ENCODE measurements at places on chromosomes 2 and 18.

GRCh38 chr2:111160758-111161157 is 40.0 kb downstream of the BCL2L11 start:
- no peak for DNase-seq

DNA sequence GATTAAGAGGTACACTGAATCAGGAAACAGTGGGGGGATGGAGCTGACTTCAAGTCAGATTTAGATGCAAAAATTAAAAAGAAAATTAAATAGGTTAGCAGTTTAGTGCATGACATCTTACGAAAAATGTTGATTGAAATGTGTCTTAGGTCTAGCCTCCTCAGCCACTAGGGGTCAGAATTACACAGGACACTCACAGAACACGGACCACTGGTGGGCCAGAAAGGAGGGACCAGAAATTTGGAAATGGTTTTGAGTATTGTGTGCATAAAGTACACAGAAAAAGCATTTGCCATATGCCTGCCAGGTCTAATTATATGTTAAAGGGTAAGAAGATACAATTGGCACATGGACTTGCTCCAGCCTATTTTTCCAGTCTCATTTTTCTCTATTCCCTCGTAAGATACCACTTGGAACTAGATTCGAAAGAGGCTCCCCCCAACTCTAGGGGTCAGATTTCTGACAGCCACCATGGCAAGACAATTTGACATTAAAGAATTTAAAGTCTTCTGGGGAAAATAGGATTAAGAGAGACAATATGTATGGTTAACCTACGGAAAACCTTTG is 550.2 kb upstream of the SETBP1 start:
- peak; percentile 43 for DNase-seq

GRCh38 chr2:173153301-173153885 is 77.7 kb downstream of the MAP3K20 start:
- no peak for DNase-seq

DNA sequence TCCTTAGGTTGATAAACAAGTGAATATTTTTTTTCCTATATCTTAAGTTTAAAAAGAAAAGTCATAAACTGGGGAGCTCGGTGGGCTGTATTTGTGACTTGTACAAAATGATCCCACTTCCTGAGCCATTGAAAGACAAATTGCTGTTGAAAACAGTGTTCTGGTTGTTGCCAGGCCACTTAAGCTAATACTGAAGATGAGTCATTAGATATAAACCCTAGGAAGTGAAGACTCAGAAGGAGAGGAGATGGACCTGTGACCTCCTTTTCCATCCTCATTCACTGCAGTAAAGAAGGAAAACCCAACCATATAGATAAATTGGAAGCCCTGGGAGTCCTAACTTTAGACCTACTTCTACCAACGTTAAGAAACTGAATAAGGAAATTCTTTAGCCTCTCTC is 46.2 kb upstream of the SERPINE2 start:
- no peak for DNase-seq

GRCh38 chr2:223075301-223076270 is 23.6 kb downstream of the KCNE4 start:
- no peak for DNase-seq

DNA sequence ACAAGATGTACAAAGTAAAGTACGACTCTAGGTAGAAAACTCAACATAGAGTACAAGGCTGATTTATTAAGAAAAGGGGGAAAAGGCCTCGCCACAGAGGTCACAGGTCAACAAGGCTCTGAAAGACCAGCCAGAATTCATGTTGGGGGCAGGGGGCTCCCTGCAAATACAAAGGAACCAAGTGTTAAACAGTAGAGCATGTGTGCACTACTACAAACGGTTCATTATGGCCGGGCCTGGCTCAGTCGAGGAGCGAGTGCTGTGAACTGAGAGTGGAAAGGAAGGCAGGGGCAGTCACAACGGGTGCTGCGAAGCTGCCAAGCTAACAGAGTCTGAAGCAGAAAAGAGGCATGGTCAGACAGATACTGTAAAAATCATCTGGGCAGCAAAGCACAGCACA is 77.1 kb downstream of the MBOAT2 start:
- DNase-seq = no peak

DNA sequence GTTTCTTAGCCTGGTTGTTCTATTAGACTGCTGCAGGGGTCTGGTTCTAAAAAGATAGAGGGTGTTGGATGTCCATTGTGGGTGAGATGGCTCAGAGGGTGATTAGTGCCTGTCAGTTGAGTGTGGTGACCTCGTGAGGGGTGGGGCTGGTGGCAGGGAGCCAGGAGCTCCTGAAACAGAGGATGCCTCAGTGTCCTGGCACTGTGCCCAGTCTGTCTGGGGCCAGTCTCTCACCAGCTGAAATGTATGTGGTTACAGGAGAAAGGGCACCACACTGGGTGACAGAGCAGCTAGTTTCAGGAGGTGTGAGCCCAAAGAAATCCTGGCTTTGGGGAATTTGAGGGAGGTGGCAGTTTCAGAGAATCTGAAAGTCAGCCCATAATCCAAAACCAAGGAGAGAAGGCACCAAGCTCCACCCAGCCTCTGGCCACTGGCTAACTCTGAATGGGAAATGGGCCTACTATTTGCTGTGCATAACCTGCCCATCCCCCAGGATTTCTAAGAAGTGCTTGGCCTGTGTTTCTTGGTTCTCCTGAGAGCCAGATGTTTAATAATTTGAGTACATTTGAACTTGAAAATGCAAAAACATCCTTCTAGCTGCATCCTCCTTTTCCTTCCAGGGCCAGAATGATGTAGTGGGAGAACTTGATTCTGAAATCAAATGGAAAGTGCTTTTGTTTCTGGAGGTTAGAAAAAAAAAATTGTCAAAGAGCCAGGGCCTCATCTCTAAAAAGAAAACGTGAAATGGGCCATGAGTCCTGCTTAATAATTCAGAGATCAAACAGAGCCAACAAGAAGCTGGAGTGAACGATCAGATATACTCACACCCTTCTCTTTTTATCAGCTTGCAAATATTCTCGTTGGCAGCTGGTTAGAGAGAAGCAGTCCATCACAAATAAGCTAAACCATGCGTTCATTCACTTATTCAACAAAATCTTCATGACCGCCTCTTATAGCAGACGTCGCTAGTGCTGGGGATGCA is 92.3 kb downstream of the B3GNT2 start:
- peak; percentile 93 for DNase-seq

DNA sequence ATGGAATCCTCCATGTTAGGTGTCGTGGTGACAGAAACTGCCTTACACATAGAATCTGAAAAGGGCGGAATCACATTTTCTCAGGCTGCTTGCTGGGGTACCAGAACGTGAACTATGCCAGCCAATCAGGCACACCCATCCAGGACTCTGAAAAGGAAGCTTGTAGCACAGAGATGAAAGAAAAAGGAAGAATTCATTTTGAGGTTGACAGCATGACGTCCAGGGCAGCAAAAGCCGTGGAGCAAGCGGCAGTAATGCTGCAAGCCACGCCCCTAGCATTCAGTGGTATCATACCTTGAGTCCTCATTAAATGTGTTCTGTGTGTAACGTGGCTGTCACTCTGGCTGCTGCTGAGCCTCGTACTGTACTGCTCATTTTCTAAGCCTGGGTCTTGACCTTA is 304.0 kb downstream of the DYSF start:
- no peak for DNase-seq

- no peak for DNase-seq
Observed at GRCh38 chr2:133936601-133937000, 317.3 kb upstream of the MGAT5 start.

- no peak for DNase-seq
Observed at GRCh38 chr18:22839340-22839821, 93.7 kb upstream of the RBBP8 start.

DNA sequence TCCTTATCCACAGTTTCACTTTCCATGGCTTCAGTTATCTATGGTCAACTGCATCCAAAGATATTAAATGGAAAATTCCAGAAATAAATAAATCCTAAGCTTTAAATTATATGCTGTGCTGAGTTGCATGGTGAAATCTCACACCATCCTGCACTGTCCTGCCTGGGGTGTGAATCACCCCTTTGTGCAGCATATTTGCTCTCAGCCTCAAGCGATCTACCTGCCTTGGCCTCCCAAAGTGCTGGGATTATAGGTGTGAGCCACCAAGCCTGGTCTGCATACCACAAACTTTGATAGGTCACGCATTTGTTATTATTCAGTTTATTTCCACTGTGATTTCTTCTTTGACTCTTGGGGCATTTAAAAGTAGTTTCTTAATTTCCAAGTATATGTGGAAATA is 117.2 kb downstream of the SPIRE1 start:
- no peak for DNase-seq

- no peak for DNase-seq
Observed at GRCh38 chr18:39604836-39605235, 2039.2 kb upstream of the CELF4 start.
